ENCODE measurements at places on chromosomes 13 and 19. TPM values are rescaled to one million over a fixed set of nuclear protein-coding genes. Genes with fewer than 3 reads are reported as not detected.
A peak's percentile ranks its signal among the peaks of the same experiment; 100 is the strongest.

- DNase-seq: no peak
Measured at GRCh38 chr19:46116121-46116520, 8.4 kb downstream of the IGFL3 start.

DNA sequence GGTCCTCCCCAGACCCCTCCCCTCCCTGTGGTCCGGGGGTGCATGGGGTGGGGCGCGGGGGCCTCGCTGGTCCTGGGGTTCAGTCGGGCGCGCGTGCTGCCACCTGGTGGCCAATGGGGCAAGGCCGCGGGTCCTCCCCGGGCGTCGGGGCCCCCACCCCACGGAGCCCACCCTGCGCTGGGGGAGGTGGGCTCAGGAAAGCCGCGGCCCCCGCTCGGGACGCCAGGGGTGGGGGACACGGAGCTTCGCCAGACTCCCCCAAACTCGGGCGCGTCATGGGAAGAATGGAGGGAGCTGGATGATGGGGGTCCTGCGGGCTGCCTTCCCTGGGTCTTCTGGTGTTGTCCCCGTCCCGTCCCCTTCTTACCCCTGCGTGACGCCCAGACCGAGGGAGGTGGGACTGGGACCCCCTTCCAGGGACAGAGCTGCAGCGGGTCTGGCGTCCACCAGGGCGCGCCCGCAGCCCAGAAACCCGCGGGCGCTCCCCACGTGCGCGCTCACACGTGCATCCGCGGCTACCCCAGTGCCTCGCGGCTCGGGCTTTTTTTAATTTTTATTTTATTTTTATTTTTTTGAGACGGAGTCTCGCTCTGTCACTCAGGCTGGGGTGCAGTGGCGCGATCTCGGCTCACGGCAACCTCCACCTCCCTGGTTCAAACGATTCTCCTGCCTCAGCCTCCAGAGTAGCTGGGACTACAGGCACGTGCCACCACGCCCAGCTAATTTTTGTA, 19.8 kb upstream of the TCF3 start:
- peak; percentile 56 for DNase-seq

DNA sequence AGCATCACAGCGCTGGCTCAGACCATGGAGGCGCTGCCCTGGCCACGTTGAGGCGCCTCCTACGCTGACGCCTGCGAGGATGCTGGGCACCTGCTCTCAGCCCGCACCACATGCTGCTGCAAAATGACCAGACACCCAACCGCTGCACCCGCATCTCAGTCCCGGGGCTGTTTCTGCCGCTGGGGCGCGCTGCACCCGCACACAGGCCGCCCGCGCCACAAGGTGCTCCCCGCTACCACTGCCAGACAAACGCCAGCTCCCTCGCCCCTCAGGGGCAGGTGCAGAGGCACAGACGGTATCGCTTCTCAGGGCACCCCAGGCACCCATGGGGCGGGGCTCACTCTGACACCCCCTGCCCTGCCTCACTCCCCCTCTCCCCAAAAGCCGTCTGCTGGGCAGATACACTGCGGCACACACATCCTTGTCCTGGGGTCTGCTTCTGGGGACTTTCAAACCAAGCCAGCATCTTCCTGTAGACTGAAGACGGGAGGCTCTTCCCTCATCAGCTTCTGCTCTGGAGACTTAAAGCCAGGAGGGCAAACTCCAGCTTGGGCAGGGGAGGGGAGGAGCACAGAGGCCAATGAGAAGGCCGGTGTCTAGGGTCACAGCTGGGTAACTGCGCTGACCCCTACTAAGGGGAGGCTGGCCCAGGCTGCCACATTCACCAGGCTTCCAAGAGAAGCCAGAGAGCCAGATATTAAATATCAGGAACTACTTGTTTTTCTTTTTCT, 16.3 kb downstream of the CHERP start:
- no peak for DNase-seq

DNA sequence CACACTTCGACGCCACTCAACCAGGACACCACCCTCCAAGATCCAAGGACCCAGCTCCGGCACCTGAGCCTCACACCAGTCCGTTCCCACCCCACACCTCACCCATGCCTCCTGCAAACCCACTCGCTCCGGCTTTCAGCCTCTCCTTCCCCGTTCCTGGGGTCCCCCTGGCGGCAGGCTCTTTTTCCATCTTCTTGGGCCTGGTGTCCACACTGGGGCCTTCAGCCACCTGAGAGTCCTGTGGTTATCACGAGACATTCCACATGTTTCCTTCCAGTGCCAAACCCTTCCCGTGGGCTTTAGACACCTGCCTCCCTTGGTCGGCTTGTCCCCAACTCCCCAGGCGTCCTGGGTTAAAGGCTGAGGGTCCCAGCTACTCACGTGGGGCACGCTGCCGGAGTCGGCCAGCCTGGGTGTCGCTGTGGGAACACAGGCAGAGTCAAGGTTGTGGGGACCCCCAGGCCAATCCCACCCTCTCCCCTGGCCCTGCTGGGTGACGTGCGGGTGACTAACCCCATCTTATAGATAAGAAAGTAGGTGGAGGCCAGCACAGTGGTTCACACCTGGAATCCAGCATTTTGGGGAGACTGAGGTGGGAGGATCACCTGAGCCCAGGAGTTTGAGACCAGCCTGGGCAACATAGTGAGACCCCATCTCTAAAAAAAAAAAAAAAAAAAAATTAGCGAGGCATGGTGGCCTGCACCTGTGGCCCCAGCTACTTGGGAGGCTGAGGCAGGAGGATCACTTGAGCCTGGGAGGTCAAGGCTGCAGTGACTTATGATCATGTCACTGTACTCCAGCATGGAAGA, 1.9 kb downstream of the JSRP1 start:
- no peak for DNase-seq

DNA sequence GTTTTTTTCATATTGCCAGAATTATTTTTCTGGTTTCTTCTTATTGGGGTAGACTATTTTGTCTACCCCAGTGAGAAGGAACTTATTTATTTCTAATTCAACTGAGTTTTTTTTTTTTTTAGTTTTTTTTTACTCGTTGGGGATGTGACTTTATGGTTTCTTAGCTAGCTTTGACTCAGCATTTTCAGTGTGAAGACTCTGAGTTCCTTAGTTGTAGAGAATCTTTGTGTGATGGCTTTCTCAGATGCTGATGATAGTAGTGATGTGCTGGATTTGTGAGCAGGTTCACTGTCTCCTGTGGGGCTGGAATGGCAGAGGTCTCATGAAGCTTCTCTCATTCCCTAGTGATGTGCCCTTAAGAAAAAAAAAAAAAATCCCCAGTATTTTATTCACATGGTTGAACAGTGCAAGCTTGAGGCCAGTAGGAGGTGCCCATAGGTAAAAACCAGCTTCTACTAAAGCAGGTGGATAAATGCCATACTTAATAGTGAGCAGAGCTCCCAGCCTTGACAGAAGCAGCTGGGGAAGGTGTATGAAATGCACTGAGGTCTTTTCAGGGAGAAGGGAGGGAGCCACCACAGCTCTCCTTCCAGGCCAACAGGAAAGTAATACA, 106.2 kb upstream of the KLF5 start:
- DNase-seq: no peak

- DNase-seq: no peak
Measured at GRCh38 chr19:48466561-48467325, 2.4 kb upstream of the CYTH2 start.

DNA sequence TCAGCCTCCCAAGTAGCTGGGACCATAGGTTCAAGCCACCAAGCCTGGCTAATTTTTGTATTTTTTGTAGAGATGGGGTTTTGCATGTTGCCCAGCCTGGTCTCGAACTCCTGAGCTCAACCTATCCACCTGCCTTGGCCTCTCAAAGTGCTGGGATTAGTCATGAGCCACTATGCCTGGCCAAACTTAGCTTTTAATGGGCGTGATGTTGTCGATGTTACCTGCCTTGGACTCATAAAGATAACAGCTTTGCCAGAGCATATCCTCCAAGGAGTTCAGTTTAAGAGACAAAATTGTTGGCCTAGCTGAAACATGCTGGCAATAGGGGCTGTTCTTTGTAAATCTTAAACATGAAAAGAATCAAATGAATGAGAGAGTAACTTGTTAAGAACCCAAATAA, 13.1 kb downstream of the POLR1D start:
- no peak for DNase-seq

- peak; percentile 61 for DNase-seq
Measured at GRCh38 chr19:17292301-17293074, 10.7 kb downstream of the ABHD8 start.

DNA sequence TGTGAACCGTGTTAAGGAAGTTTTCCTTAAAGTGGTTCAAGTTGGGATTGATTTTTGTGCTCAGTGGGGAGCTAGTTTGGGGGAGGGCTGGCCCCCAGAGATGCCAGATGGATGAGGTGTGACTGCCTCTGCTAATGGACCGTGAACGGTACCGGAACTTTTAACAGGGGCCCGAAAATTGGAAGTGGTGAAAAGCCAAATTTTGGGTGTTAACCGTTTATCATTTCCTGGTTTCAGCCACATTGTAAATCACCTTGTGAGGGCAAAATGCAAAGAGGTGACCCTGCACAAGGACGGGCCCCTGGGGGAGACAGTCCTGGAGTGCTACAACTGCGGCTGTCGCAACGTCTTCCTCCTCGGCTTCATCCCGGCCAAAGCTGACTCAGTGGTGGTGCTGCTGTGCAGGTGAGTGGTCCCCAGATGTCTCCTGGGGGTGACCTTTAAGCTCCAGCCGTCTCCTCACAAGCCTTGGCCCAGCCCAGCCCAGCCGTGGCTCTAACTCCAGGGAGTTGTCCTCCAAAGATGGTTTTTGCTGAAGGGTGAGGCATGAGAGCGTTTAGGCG, 18.2 kb downstream of the UPF1 start:
- DNase-seq: no peak

DNA sequence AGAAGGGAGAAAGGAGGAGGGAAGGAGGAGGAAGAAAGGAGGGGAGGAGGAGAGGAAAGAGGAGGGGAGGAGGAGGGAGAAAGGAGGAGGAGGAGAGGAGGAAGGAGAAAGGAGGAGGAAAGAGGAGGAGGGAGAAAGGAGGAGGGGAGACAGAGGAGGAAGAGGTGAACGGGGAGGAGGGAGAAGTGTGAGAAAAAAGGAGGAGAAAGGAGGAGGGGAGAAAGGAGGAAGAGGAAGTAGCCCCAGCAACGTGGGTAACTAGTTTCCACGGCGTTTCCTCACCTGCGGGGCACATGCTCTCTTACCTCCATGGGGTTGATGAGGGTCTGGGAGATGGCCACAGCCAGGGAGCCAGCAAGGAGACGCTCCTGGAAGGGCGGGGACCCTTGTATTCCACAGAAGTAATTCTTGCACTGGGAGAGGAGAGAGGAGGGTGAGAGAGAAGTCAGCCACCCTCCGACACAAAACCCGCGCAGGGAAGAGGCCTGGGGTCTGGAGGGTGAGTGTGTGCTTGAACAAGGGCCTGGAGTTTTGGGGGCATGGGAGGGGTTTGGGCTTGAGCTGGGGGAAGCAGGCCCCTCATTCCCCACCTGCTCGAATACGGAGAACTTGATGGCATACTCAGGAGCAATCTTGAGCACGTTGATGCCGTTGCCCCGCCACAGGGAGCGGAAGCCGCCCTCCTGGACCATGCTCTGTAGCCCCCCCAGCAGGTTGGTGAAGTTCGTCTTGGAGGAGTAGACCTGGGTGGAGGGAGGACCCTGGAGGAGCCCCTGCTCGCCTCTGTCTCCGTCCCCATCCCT, 3.9 kb downstream of the SLC25A41 start:
- DNase-seq: no peak

GRCh38 chr19:610801-611480, 21.3 kb downstream of the HCN2 start:
- DNase-seq: no peak

DNA sequence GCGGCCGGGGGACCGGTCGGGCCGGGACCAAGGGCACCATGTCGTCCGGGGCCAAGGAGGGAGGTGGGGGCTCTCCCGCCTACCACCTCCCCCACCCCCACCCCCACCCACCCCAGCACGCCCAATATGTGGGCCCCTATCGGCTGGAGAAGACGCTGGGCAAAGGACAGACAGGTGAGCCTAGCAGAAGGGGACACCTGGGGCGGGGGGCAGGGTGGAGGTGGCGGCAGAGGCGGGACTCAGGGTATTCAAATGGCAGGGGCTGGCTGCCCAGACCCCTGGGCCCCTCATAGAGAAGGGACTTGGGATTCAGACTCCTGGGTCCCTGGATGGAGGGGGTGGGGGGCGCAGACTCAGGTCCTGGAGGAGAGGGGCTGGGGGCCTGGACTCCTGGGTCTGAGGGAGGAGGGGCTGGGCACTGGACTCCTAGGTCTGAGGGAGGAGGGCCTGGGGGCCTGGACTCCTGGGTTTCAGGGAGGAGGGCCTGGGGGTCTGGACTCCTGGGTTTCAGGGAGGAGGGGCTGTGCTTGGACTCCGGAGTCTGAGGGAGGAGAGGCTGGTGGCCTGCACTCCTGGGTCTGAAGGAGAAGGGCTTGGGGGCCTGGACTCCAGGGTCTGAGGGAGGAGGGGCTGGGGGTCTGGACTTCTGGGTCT, 735 bp downstream of the BRSK1 start:
- no peak for DNase-seq

DNA sequence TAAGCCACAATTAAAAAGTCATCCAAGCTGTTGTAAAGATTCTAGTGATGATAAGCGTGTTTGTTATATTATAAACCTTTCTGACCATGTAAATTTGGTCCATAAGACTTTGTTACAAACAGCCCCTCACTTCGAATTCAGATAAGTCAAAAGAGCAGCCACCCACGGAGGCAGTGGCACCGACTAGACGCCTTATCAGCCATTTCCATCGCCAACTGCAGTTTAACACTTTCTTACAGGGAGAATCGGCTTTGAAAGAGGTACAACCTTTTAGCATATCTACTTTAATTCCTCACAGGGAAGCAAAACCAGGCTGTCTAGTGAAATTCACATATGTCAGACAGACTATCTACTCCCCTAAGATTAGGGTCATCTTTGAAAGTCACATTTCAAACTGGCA, 47.5 kb downstream of the SOX21 start:
- no peak for DNase-seq

DNA sequence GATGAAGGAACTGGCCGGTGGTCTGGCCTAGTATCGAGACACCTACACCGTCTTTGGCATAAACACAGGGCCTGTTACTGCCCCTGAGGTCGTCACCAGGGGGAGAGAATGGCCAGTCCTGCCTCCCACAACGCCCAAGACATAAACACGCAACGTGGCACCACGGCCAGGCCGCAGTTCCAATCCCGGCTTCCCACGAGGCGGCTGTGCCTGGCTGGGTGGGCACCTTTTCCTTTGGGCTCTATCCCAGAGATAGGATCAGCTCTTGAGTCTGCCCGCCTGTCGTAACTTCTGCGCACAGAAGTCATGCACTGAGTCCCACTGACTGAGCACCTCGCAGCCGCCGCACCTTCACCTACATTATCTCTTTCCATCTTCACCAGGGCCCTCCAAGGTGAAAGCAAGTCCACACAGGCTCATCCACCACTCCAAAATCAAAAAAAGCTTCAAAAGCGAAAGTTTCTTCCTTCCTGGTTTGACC, 1.1 kb downstream of the MIER2 start:
- DNase-seq: no peak

NAT14 gene
- 10.0 TPM for total RNA-seq

ABHD8 gene
- total RNA-seq: 3.3 TPM

GIPR gene
- 10.7 TPM for total RNA-seq

MICOS13 gene
- total RNA-seq: 24.8 TPM

MEIOSIN gene
- total RNA-seq: not detected

C19orf85 gene
- total RNA-seq: not detected

LGALS4 gene
- 3.4 TPM for total RNA-seq

VSTM2B gene
- not detected for total RNA-seq

KCNJ14 gene
- total RNA-seq: 3.7 TPM

DENND1C gene
- total RNA-seq: 95.9 TPM

MAP3K10 gene
- total RNA-seq: 26.4 TPM

IFNL3 gene
- not detected for total RNA-seq

ZNF784 gene
- total RNA-seq: 11.7 TPM

FFAR2 gene
- not detected for total RNA-seq

UNC13A gene
- total RNA-seq: 0.03 TPM

Measured in CD8-positive, alpha-beta T cell (primary cell).